GM04503 (cell line): ENCODE measurements at places on chromosomes 5 and 9.
A peak's percentile ranks its signal among the peaks of the same experiment; 100 is the strongest.

- DNase-seq = no peak
Observed at GRCh38 chr5:151706906-151707305, 20.2 kb upstream of the SPARC start.

- DNase-seq = no peak
Observed at GRCh38 chr9:7171396-7172153, 413.8 kb downstream of the KDM4C start.

GRCh38 chr9:114228016-114228808 lies 72.9 kb downstream of the COL27A1 start:
- no peak for DNase-seq

GRCh38 chr9:99134893-99135341 lies 30.0 kb downstream of the TGFBR1 start:
- DNase-seq = peak; percentile 56

DNA sequence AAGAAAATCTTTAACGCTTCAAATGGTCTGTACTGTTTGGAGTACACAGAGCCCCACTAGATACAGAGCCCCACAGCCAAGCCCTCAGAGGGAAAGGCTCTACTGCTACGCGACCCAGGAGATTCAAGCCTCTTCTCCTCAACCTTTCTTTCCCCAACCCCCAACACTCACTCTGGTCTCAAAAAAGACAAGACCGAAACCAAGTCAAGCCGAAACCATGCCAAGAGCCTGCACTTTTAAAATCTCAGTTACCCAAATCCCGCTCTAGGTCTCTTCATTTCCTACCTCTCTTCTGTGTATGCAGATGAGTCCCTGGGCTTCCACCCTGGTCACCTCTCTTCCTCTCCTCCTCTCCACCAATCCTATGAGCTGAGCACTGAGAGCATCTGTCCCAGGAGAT lies 31.9 kb downstream of the BARHL1 start:
- no peak for DNase-seq

GRCh38 chr5:158301186-158301585 lies 442.2 kb upstream of the CLINT1 start:
- DNase-seq = no peak

DNA sequence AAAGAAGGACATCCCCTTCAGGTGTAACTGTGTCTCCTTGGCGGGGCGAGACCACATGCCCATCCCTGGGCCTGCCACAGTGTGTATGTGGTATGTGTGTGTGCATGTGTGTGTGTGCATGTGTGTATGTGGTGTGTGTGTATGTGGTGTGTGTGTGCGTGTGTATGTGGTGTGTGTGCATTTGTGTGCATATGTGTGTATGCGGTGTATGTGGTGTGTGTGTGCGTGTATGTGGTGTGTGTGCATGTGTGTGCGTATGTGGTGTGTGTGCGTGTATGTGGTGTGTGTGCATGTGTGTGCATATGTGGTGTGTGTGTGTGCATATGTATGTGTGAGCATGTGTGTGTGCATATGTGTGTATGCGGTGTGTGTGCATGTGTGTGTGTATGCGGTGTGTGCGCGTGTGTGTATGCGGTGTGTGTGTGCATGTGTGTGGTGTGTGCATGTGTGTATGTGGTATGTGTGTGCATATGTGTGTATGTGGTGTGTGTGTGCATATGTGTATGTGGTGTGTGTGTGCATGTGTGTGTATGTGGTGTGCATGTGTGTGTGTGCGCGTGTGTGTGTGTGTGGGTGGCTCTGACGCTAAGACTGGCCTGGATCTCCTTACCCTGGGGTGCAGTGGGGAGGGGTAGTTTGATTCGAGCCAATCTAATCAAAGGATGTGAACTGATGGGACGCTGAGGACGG lies 107.9 kb upstream of the RAPGEF1 start:
- no peak for DNase-seq

DNA sequence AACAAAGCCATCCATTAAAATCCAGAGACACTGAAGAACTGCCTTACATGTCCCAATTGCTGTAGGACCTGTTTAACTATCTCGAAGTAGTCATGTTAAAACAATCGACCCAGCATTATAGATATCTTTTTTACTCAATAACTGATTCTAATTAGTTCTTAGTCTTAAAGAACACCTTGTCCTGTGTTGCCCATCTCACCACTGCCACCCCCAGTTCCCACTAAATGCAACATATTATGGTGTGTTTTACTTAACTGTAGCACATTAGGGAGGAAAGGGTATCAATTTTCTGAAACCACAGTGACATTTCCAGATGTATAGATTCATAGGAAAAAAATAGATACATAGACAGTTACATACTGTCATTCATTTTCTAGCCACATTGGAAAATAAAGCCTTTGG lies 221.2 kb downstream of the MEF2C start:
- no peak for DNase-seq

DNA sequence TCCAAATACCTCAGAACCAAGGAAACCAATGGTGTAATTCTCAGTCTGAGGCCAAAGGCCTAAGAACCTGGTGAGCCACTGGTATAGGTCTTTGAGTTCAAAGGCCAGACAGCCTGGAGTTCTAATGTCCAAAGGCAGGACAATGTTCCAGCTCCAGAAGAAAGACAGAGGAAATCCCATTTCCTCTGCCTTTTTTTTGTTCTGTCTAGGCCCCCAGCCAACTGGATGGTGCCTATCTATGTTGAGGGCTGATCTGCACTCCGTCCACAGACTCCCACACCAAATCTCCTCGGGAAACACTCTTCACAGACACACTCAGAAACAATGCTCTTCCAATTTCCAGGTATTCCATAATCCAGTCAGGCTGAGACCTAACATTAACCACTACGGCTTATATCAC lies 30.1 kb downstream of the FNIP1 start:
- DNase-seq = no peak

GRCh38 chr9:91889161-91889911 lies 60.7 kb downstream of the ROR2 start:
- no peak for DNase-seq

GRCh38 chr5:141878186-141878710 lies at the start of gene PCDH1:
TSS of gene PCDH1 (minus strand) at chr5:141878410. CDS start at chr5:141878262, 148 bp downstream.
- DNase-seq = no peak

GRCh38 chr9:103362986-103363385 lies 367.9 kb downstream of the CYLC2 start:
- no peak for DNase-seq

GRCh38 chr9:38226491-38226951 lies 157.5 kb upstream of the SHB start:
- no peak for DNase-seq
